CD4-positive, alpha-beta T cell treated with Interleukin-15 for 4 hours (primary cell): ENCODE measurements at places on chromosomes 2 and 18.

GRCh38 chr2:190126798-190127197 is 64.3 kb upstream of the MSTN start:
- no peak for DNase-seq

- DNase-seq: no peak
Measured at GRCh38 chr2:233236820-233237589, 14.5 kb upstream of the ATG16L1 start.

- no peak for DNase-seq
Measured at GRCh38 chr2:47558116-47558767, 155.3 kb downstream of the MSH2 start.

DNA sequence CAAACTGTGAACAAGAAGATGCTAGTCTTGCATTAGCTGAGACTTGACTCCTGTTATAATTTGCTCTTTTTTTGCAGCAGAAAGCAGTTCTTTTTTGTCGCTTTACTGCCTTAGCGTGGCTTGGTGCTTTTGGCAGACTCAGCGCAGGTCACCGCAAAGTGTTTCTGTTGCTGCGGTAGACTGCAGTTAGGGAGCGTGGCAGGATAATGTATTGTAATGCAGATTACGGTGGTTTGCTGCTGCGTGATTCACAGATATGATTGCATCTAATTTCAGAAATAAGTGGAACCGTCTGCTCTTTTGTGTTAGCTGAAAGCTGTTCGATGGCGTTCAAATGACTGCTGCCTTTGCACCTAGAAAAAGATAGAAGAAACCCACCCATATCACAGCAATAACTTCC is 131.6 kb upstream of the SATB2 start:
- DNase-seq: no peak

GRCh38 chr2:172734711-172735581 is 699 bp upstream of the RAPGEF4 start:
- DNase-seq: no peak

DNA sequence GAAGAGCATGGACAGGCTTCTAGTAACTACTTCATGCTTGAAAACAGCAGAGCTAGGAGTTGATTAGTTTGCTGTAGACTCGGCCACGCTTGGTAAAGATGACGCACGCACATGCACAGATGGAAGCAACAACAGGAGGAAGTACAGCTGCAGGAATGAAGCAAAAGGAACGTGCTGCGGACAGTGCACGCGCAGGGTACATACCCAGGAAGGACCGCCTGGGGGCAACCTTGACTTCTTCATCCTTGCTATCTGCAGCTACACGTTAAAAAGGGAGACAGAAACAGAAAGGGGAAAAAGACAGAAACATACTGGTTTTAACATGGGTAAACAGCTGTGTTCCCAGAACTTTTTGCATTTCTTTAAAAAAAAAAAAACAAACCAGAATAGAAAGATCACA is 17.7 kb downstream of the SLC66A2 start:
- no peak for DNase-seq
